ENCODE measurements at places on chromosomes 3 and 15.

GRCh38 chr3:154095832-154096421 is 25.3 kb upstream of the ARHGEF26 start:
- DNase-seq = no peak

DNA sequence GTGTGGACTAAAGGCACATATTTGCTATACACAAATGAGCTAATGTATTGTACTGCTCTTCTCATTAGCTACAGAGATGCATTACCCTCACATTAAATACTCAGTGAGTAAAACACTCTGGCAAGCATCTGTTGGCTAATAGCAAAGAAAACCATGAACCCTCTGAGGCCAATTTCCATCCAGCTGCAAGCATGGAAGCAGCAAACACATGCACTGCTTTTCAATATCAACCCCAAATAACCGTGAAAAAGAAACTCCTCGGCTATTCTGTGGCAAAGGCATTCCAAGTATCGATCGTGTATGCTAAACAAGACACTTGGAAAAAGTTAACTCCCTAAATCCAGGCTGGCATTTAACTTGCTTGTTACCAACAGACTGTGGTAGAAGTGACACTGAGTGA is 67.0 kb downstream of the PEAK1 start:
- no peak for DNase-seq

GRCh38 chr3:28326458-28326926 is 22.0 kb upstream of the ZCWPW2 start:
- DNase-seq = no peak

- DNase-seq = no peak
These were observed 175.8 kb downstream of the XXYLT1 start for GRCh38 chr3:195095035-195095703.

DNA sequence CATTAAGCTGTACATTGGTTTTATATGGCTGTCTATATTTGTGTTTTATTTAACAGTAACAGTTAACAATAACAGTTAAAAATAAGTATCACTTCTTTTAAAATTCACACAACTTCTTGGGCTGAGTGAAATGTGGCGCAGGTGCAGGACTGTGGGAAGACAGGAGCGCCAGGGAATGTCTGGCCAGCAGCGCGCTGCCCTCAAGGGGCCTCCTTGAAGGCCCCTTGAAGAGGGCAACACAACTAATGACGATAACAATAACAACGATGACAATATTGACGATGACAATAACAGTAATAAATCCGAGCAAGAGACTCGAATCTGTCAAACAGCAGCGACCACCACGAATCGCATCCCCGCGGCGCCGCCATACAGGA is 411 bp upstream of the PPP2R3A start:
- no peak for DNase-seq

- no peak for DNase-seq
These were observed 19.3 kb downstream of the LSAMP start for GRCh38 chr3:116426036-116426435.

DNA sequence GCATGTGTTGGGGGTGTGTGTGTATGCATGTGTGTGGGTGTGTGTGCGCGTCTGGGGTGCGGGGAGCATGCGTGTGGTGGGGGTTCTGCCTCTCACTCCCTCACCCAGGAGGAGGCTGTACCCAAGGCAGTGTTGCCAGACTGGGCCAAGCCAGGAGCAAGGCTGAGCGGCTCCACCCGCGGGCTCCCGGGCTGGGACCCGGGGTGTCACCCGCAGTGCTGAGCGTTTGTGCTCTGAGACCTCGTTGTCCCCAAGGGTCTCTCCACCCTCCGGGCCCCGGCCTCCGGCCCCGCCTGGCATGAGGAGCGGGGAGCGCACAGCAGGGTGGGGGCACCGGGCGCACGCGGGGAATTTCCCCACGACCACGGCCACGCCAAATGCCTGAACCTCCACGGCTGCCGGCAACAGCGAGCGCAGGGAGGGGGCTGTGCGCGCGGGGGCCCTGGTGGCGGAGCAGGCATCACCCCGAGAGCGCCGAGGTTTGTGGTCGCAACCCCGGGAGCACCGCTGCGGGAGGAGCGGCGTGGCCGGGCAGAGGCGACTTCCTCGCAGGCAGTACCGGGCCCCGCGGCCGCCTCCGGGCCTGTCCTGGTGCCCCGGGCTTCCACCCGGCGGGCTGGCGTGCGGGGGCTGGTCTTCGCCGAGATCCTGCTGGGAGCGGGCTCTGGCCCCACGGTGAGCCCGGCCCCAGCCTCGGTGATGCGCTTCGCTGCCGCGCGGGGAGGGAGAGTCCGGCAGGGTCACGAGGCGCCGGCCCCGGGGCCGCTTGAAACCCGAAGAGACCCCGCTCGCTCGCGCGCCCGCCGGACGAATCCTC is 7.4 kb upstream of the OCA2 start:
- DNase-seq = no peak

DNA sequence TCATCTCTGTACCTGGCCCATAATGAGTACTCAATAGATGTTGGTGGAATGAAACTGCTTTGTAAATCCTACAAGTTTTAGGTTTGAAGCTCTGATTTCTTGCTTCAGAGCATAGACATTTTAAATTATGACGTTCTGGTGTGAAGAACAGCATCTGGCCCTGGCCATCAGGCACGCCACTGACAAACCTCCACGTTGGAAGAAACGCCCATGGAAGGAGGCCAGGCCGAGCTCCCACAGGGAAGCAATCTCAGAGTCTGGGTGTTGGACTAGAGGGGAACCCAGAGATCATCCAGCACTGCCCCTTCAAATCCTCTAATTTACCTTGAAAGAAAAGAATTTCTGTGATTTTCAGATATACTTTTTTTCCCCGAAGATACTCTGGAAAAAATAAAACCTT is 328.1 kb upstream of the RGMA start:
- no peak for DNase-seq

DNA sequence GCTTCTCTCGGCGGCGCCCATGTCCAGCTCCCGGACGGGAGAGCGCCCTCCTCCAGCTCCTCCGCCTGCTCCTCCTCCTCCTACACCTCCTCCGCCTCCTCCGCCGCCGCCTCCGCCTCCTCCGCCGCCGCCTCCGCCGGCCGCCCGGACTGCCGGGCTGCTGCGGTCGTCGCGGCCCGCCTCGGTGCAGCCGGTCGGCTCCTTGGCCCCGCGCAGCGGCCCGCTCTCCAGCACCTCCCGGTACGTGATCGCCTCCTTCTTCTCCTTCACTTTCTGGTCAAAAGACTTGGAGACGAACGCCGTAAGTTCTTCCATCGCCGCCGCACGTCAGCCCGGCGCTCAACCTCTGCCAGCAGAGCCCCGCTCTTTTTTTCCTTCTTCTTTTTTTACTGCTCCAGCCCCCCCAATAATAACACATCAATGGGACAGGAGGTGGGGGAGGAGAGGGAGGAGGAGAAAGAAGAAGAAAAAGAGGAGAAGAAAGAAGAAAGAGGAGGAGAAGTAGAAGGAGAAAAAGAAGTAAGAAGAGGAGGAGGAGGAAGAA is 438 bp downstream of the SHOX2 start:
- DNase-seq = no peak

DNA sequence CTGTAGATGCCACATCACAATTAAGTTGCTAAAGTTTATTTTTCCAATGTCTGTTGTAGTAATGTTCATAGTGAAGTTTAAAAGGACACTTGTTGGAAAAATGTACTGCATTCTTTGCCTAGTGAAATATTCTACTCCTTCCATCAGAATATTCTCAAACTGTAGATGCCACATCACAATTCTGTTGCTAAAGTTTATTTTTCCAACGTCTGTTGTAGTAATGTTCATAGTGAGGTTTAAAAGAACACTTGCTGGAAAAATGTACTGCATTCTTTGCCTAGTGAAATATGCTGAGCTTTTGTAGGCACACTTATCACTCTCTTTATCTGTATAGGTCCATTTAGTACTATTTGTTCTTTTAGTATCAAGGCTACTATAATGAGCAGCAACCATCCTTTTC is 836.1 kb downstream of the NAALADL2 start:
- no peak for DNase-seq

- no peak for DNase-seq
These were observed 4.1 kb upstream of the TM4SF4 start for GRCh38 chr3:149470381-149470780.

GRCh38 chr15:73962433-73962832 is 29.7 kb downstream of the STOML1 start:
- no peak for DNase-seq

DNA sequence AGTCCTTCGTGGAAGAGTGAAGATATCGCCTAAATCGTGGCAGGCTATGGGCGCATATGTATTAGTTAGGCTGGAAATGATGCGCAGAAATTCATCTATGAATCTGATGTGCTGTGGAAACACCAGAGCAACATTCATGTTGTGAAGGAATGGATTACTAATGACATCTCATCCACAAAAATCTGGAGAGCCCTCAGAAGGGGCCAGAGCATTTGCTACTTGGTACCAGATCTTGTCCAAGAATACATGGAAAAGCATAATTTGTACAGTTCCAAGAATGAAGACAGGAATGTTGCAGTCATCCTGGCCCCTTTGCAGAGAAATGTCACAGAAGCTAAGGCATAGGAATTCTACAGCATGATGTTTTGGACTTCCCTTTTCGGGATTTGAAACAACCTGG is 38.4 kb upstream of the FOXB1 start:
- DNase-seq = no peak

GRCh38 chr3:69539134-69539533 is 153.2 kb upstream of the FRMD4B start:
- no peak for DNase-seq

DNA sequence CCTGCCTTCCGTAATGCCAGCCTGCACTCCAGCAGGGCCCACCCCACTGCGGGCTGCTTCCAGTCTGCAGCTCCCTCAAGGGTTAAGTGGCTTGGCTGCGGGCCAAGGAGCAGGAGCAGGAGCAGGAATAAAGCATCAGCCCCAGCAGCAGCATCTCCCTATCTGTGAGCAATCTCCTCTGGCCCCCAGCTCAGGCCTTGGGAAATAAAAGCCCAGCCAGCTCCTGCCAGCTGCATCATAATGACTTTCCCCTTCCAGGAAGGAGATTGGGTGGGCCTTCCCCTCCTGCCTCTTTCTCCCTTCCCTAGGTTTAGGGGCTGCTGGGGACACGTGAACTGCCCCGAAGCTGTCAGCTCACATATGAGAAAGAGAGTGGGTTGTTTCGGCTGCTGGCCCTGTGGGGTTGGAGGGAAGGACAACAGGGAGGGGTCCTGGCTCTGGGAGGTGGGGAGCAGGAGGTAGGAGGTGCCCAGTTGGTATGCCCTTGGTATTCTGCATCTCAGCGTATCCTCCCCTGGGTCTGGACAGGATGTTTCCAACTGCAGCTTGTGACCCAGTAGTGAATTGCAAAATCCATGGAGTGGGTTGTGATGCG is 34.6 kb upstream of the FGD5 start:
- no peak for DNase-seq

DNA sequence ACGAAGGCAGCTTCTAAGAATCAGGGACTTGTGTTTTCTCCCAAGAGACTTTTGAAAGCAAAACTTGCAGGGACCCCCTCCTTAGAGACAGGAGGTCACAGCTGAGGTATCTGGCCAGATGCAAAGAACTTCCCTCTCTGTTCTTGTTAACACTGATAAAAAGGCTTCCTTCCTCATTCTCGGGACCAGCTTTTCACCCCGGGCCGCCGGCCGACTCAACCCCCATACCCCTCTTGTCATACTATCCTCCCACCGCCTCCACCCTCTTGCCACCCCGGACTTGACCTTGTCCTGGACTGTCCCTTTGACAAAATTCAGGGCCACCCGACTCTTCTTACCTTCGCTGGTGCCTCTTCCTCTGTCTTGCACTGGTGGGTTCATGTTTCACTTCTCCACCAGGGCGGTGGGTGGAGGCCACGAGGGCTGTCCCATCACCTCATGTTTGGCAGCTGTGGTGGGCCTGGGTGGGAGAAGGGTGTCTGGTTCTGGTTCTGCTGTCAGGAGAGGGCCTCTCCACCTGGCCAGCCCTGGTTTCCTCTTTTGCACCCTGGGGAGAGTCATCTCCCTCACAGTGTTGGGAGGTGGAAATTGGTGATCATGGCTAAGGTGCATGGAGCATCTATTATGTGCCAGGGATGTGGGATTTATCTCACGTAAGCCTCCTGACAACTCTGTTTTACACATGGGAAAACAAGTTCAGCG is 32.5 kb downstream of the BHLHE40 start:
- no peak for DNase-seq

GRCh38 chr3:8987226-8987625 is 24.0 kb upstream of the RAD18 start:
- no peak for DNase-seq

- DNase-seq = no peak
These were observed 753 bp upstream of the MYO5A start for GRCh38 chr15:52529341-52529924.

DNA sequence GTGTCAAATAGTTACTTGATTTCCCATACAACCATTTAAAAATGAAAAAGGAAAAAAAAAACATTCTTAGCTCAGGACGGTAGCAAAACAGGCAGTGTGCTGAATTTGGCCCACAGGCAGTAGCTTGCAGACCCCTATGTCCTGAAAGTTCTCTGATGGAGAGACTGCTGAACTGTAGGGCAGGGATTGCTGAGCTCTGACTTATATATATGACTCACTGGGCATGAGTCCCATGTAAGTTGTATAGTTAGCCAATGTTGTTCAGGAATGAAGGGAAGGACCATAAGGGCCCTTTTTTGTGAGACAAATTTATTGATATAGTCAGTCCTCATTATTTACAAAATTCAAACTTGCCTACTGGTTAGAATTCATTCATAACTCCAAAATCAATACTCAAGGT is 36.9 kb upstream of the FRMD4B start:
- no peak for DNase-seq

DNA sequence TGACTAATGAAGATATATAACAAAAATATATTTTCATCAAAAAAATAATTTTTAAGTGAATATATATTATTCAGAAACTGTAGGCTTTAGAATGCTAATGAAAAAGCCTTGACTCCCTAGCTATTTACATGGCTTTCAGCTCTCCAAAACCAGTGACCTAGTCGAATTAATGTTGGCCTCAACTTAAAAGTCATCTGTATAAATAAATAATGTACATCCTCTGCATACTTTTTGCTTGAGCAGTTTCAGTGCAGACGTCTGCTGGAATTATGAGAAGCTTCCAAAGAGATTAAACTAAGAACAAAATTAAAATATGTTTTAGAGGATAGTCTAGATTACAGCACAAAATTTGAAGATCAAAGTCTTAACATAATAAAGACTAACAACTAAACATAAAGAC is 520.4 kb upstream of the ALCAM start:
- no peak for DNase-seq

- DNase-seq = no peak
These were observed 9.3 kb upstream of the SRP14 start for GRCh38 chr15:40048211-40048792.

DNA sequence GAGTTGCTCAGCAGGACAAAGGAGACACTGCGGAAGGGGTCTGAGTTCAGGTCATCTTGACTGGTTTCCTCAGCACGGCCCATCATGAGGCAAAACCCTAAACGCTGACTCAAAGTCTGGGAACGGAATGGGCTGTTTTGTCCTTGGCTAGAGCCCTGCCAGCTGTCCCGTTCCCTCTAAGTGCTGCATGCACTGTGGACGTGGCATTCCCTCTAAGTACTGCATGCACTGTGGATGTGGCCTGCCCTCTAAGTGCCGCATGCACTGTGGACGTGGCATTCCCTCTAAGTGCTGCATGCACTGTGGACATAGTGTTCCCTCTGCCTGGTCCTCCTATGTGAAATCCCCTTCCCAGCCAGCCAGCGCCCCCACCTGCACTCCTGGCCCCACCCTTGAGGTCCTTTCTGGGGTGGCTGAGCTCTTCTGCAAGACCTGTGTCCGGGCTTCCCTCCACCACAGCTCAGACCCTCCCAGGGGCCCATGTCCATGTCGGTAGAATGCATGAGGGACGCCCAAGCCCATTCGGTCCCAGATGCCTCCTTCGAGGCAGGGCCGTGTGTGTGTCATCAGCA is 36.7 kb downstream of the TM2D3 start:
- no peak for DNase-seq
